Mesothelial cell of epicardium (in vitro differentiated cells): ENCODE measurements at places on chromosomes 1 and 21.

DNA sequence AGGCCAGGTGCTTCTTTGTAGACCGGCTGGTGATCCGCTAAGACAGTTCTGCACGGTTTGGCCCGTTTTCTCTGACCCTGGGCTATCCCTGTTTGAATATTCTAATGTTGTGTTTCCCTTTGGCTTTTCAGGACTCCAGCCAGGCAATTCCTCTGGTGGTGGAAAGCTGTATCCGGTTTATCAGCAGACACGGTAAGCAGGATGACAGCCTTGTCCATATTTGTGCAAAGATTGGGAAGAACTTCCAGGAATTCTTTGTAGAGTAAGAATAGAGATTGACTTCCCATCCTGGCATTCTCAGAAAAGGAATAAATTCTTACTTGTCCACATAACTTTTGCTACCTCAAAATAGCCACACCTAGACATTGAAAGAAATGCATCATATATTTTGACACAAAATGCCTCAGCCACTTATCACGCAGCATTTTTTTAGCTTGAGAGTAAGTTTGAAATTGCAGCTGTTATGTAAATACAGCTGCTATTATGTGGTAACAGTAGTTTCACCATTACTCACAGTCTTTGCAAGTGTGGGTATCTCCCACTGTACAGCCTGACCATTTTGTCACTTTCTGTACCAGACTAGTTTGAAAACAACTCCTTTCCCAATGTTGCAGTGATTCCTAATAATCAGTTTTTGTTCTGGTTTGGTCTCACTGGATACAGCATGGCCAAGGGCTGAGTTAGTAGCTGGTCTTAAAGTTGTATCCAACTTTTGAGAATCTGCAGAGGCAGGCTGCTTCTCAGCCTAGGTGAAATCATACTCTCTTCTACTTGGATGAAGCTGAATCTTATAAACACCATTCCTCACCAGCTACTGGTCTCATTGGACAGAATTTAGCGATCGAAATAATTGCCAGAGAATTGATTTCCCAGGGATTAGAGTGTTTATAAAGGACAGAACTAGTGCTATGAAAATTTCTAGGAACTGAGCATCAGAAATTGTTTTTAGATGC lies 40.0 kb upstream of the IKBKE start:
- DNase-seq = no peak

DNA sequence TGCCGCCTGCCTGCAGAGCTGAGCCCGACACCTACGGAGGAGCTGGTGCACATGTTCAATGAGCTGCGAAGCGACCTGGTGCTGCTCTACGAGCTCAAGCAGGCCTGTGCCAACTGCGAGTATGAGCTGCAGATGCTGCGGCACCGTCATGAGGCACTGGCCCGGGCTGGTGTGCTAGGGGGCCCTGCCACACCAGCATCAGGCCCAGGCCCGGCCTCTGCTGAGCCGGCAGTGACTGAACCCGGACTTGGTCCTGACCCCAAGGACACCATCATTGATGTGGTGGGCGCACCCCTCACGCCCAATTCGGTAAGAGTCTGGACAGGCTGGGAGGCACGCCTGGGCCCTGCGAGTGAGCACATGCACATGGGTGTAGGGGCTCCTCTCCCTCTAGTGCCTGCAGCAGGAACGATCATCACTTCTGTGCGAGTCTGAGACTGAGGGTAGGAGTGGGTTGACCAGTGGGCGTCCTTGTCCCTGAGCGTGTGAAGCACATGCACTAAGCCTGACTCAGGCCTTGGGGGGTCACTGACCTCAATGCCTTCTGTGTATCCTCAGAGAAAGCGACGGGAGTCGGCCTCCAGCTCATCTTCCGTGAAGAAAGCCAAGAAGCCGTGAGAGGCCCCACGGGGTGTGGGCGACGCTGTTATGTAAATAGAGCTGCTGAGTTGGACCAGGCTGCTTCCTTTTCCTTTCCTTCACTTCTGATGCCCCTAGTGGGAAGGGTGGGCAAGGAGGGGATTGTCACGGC lies 6.9 kb downstream of the DMAP1 start:
- no peak overlapping the region for H3K27ac ChIP-seq
- DNase-seq = no peak
- no peaks in the 10 kb centered on the region for H3K27me3 ChIP-seq

- no peak overlapping the region for H3K4me3 ChIP-seq
- H3K36me3 ChIP-seq = peaks cover 5% of the 10 kb centered on the region
- H3K27me3 ChIP-seq = peaks cover 13% of the 10 kb centered on the region
Observed at GRCh38 chr1:114982251-114982650, 47.4 kb upstream of the TSHB start.

GRCh38 chr1:47756411-47756810 lies 240.8 kb downstream of the TRABD2B start:
- no peak overlapping the region for H3K27ac ChIP-seq
- no peak overlapping the region for H3K4me3 ChIP-seq
- H3K36me3 ChIP-seq = no peaks in the 10 kb centered on the region
- no peak for DNase-seq
- H3K27me3 ChIP-seq = peaks cover 8% of the 10 kb centered on the region

DNA sequence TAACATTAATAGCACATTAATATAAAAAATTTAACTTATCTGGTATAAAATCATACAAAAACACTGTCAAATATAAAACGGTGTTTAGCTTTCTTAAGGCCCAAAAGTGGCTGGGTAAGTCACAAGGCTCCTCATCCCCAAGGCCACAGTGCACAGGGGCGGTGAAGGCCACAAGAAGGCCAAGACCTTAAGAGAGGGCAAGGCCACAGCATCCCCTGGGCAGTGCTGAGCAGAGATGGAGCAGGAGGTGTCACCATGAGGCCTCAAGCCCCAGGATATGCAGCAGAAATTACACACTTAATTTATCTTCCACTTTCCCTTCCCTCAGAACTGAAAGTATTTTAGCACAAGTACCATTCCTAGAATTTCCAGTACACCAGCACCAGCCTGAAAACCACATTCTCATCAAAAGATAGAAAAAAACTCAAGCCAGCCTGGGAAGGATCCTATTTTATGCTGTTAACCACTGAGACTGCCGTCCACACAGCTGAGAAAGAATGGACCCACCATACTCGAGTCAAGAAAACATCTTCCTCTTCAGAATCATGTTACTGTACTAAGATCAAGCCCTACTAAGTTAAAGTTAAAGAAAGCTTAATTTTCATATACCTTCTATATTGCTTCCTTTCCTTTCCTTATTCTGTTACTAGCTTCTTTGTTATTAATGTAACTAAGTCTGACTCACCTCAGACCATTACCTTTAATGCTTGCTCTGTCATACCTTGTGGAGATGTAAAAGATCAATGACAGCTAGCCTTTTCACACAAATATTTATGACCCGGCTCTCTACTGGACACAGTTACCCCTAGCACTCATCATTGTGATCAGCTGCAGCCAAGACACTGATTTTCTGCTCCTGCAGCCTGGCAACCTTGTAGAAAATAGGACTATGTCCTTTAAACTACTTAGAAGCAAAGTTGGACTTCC lies 26.4 kb upstream of the FMO1 start:
- peak overlapping the region; percentile 80 for H3K27ac ChIP-seq
- no peaks in the 10 kb centered on the region for H3K36me3 ChIP-seq
- DNase-seq = no peak
- peak overlapping the region; percentile 1 for H3K4me3 ChIP-seq
- no peaks in the 10 kb centered on the region for H3K27me3 ChIP-seq
- peaks cover 37% of the 10 kb centered on the region for H3K4me1 ChIP-seq
